KBM-7 (cell line): ENCODE measurements at places on chromosomes 1 and 21.

GRCh38 chr1:16249596-16250241 is 12.7 kb upstream of the CPLANE2 start:
- peak; percentile 18 for DNase-seq

DNA sequence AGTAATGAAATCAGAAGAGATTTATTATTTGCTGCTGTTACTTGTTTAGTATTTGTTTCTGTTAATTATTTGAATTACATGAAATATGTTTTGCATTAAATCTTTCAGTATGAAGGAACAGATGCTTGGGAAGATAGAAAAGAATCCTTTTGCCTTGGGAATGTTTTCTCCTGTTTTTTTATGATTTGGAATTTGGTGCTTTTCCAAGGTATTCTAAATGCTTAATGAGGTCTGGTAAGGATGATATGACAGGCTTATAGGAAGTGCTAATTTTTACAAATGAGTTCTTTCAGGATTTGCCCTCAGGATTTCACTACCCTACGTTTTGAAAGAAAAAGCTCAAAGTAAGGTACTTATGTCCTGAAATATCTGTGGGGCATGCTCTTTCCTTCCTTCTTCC is 25.6 kb upstream of the ST6GALNAC3 start:
- DNase-seq, result no peak

DNA sequence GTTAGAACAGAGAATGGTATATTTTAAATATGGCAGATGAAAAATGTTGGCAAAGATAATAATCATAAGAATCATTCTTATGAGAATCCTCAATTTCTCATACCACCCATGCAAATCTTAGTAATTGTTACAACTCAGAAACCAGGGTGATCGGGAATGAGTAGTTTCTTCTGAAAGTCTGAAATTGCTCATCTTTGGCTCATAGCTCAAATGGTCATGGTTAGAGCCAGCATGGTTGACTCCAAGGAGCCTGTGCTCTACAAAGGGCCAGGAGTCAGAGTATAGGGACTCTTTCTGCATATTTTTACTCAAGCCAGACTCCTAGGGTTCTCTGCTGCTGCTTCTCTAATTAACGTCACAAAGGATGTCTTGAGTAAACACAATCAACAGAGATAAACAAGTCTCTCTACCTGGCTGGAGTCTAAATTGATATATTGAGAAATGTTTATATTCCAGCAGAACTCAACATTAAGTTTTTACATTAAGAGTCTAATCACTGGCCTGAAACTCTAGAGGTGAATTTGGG is 1.9 kb upstream of the ETV3 start:
- no peak for DNase-seq

- DNase-seq, result no peak
Measured at GRCh38 chr21:31052489-31053142, 14.3 kb upstream of the KRTAP19-8 start.

GRCh38 chr1:210457568-210457967 is 128.9 kb downstream of the HHAT start:
- DNase-seq, result no peak

- DNase-seq, result no peak
Measured at GRCh38 chr1:54052431-54052933, 522 bp downstream of the TMEM59 start.

DNA sequence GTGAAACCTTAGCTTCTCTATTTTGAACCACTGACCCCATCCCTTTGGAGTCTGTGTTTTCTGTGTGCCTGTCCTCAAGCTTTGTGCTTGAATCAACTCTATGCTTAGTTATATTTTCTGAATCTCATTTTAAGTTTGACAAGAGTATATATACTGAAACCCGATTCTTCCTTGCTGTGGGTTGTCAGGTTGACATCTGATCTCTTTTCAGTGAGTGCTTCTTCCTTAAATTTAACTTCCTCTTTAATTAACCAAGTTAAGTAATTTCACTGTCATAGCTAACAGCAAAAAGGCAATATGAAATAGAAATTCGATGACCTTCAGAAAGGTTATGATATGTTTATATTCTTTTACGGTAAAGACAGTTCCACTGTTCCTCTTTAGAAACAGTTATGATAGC is 69.4 kb downstream of the C1orf21 start:
- DNase-seq, result peak; percentile 62

DNA sequence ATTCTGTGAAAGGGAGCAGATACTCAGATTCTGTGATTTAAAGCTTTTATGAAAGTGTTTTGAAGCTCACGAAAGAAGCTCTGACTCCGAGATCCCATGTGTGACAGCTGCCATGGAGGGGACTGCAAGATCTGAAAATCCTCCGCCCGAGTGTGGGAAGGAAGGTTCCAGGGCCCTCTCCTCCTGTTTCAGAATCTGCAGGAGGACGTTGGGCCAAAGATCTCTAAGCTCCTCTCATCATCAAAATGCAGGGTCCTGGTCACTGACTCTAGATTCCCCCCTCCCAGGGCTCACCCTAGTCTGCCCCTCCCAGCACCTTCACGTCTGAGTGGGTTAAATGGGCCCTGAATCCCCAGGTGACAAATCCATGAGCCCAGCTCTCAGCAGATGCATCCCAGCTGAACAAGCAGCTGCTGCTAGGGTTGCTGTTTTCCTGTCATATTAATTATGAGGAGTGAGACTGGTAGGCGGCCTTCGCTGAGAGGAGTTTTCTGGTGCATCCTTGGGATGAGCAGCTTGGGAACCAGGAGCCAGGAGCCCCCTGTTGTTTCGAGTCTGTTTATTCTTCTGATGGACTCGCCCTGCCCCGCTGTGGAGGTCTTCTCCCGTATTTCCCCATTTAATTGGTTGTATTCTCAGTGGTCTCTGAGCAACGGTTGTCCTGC is 402.0 kb downstream of the MATN1 start:
- DNase-seq, result no peak

DNA sequence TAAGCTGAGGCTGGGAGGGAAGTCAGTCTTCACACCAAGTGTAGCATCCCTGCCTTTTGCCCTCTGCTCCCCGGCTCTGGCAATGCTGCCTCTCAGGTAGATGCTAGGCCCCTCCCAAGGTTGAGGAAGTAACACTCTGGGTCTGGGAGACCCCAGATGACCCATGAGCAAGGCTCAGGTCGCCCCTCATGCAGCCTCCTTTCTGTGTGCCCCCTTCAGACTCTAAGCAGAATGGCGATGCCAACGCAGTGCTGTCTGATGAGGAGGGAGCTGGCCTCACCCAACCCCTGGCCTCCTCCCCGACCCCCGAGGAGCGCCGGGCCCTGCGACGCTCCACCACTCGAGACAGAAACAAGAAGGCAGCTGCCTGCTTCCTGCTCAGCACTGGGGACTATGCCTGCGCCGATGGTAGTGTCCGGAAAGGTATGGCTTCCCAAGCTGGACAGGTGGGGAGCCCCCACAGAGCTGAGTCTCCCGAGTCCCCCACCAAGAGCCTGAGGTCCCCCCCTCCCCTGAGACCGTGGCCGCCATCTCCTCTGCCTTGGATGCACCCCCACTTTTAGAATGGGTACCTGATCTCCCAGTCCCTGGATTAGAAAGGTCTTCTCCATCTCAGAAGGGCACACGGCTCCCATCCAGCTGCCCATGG is 15.8 kb downstream of the KCNC4 start:
- DNase-seq, result no peak

DNA sequence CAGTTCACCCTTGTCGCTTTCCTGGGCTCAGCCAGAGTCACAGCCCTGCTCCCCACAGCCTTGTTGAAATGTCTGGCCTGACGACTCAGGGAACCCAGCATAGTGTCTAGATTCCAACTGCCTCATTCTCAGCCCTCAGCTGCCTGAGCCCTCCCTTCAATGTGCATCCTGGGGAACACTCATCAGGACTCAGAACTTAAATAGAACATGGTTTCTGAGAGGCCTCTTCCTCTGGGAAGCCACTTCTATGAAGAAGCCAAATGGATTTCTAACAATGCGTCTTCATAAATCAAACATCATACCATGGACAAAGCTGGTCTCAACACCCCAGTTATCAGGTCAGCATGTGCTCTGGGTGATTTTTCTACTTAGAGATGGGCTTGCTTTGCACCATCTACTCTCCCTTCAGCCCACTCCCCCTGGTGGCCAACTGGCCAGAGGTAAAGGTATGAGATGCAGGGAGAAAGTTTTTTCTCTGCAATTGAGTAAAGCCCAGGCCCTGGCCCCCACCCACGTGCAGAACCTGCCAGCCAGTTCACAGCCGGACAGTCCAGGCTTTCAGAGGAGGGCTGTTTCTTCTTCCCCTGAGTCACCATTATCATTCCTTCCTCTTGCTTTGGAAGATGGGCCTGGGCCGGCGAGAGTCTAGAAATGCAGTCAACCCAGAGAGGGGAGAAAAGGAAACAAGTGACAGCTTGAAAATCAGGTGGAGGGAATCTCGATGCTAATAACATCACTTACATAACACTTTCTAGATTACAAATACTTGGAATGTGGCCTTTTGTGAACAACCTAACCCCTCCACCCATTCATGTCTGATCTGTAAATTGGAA is 32.1 kb downstream of the CD244 start:
- peak; percentile 61 for DNase-seq

- DNase-seq, result no peak
Measured at GRCh38 chr1:97331165-97331564, 589.7 kb downstream of the DPYD start.

- DNase-seq, result no peak
Measured at GRCh38 chr1:3850857-3851256, 6.2 kb downstream of the CEP104 start.

- DNase-seq, result no peak
Measured at GRCh38 chr1:29324771-29325351, 88.5 kb downstream of the PTPRU start.

DNA sequence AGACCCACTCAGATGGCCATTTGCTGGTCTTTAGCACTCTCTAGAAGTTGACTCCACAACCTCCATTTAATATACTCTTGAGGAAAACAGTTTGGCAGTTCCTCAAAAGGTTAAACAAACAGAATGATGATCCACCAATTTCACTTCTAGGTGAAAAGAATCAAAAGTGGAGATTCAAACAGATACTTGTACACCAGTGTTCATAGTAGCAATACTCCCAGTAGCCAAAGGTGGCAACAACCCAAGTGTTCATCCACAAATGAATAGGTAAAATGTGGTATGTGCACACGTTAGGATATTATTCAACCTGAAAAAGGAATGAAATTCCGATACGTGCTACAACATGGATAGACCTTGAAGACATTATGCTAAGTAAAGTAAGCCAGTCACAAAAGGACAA is 6.3 kb downstream of the PRCC start:
- no peak for DNase-seq

GRCh38 chr1:60090655-60091054 is 17.1 kb upstream of the C1orf87 start:
- no peak for DNase-seq

GRCh38 chr21:33168886-33169285 is 60.9 kb upstream of the IFNAR2 start:
- no peak for DNase-seq
